ENCODE measurements at places on chromosomes 11 and 22.

DNA sequence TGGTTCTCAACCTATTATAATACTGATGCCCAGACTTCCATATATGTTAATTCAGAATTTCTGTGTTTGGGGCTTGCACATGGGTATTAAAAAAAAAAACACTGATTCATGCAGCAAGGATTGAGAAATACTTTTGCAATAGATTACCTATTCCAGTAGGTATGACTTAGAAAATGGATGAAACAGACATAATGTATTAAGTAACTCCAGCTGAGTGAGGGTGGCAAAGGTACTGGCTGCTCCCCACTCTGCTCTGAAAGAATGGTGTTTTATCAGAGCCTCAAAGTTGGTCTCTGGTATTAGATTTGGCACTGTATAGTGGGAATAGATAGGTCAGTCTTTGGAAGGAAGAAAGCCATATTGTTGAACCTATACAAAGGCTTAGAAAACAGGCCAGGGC lies 234.3 kb upstream of the FOLH1 start:
- DNase-seq = no peak

DNA sequence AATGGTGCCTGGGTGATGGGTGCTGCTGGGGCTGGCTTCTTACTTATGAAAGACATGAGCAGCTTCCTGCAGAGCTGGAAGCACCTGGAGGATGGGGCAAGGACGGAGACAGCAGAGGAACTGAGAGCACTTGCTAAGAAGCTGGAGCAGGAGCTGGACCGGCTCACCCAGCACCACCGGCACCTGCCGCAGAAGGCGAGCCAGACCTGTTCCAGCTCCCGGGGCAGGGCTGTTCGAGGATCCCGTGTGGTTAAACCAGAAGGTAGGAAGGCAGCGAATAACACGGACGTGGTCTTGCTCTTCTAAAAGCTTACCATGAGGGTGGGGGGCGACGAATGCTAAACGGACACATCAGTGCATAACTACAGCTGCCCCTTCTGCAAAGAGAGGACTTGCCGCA lies 9.3 kb downstream of the APOL5 start:
- no peak for DNase-seq

- DNase-seq = peak; percentile 87
Measured at GRCh38 chr11:23112987-23113886, 253.0 kb upstream of the CCDC179 start.

- no peak for DNase-seq
Measured at GRCh38 chr11:13318498-13319295, 41.1 kb downstream of the BMAL1 start.

- DNase-seq = no peak
Measured at GRCh38 chr11:31824332-31824878, 13.3 kb upstream of the PAX6 start.

DNA sequence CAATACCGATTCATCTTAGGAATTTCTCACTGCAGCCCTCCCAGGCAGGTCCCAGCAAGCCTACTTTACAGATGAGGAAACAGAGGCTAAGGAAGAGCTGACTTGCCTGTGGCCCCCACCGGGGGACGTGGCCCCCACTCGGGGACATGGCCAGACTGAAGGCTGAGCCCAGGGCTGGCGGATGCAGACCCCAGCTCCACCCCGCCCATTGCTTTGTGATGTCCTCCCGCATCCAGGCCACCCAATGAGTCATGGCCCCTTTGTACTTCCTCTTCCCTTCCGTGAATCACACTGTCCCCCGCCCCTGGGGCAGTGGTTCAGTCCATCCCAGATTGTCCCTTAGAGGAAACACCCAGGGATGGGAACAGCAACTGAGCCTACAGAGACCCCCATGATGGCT lies 116.0 kb upstream of the ANO1 start:
- DNase-seq = no peak

GRCh38 chr11:2651826-2652271 lies 47.9 kb downstream of the KCNQ1OT1 start:
- DNase-seq = no peak

DNA sequence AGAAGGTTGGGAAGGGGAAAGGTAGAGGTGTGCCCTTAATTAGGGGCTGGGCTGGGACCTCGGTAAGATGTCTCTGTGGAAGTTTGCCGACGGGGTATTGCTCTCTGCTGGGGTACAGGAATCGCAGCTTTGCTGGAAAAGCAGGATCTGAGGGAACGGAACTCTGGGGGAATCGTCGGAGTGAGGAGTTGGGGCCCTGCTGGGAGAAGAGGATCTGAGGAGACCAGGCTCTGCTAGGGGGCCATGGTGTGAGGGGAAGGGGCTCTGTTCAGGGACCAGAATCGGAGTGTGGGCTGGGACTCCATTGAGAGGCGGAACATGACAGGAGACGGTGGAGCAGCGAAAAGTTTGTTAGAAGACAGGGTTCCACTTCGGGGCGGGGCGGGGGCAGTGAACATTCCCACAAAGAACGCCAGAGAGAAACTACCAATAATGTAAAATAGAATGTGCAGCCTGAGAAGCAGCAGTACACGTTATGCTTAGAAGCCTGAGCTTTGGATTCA lies 456 bp downstream of the AAMDC start:
- peak; percentile 27 for DNase-seq

DNA sequence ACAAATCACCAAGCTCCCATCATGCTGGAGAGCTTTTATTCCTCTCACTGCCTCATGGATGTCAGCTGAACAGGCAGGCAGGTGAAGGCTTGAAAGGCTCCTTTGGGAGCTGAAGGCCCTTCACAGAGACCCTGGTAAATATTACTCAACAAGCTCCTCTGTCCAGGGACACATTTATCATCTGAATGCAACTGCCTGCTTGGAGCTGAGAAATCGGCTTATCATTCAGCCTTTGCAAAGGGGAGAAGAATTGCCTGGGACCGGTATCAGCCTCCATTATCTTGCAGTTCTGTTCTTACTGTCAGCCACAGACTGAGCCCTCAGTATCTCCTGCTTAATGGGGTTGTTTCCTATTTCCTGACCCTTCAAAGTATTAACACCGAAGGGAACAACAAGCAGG lies 113.8 kb upstream of the PITPNB start:
- no peak for DNase-seq

DNA sequence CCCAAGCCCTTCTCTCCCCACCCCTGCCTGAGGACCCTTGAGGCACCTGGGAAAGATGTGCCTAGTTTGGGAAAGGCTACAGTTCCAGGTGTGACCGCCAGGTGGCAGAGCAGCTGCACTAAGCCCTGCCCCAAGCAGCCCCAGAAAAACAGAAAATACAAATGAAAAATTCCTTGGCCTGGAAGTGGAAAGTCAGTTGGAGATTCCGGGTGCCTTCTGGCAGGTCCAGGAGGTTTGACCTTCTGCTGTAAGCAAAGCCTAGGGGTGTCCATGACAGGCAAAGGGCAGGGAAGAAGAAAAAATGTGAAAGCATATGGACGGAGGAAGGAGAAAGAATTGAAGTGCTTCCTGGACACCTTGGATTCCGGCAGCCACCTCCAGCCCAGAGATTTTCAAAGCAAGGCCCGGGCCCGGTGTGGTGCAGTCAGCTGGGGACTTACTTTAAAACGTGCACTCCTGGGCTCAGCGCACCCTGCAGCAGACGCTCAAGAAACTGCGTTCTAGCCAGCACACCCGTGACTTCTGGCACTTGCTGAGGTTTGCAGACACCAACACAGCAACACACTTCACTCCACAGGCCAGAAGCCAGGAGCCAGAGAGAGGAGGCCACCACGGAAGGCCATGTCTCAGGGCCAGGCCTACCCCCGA lies 37.3 kb upstream of the SLC22A12 start:
- DNase-seq = no peak

DNA sequence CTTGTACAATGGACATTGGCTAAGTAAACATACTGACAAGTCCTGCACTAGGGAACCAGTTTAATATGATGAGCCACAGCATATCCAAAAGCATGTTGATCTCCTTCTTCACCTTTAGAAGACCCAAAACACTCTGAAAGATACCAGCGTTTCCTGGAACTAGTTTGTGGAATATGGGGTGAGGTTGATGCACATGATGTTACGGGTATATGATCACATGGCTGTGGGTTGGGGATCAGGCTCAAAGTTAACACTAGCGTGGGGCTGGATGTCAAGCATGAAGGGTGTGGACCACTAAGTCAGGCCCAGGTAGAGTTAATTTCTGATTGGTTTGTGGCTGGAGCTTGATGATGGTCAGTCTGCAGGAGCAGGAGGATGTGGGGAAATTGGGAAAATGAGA lies 9.0 kb downstream of the IGLL5 start:
- DNase-seq = no peak

DNA sequence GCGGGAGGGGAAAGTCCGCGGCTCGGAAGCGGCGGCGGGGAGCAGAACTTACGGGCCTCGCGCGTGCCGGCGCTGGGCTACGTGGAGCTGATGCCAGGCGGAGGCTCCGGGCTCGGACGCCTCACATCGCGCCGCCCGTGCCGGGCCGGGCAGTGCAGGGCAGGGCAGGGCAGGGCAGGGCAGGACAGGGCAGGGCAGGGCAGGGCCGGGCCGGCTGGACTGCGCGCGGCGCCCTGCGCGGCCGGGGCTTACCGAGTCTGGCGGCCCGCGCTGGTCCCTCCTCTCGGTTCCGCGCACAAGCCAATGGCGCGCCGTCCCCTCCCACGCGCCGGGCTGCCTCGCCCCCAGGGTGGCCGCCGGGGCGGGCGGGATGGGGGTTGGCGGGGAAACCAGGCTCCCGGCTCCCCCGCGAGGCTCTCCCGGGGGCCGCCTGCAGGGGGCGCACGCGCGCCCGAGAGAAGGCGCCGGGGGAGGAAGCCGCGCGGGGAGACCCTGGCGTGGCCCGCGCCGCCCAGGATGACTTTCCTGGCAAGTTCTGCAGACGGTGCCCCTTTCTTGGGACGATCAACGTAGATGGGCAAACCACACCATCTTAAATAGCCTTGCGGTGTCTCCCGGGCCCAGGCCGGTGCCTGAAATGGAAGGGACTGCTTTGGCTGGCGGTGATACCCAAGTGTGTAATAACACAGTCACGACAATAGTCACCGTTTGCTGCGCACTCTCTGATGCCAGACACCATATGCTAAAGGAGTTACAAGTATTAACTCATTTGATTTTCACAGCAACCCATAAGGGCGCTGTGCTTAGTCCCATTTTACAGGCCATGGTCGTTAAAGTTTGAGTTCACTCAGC lies at the start of gene TP53I11:
Gene TP53I11 (minus strand): TSS at position 259 of the 852 bp plus-strand sequence. CDS start 12,548 bp downstream, outside the sequence.
- no peak for DNase-seq

GRCh38 chr11:122804796-122805195 lies 33.5 kb upstream of the CRTAM start:
- no peak for DNase-seq

DNA sequence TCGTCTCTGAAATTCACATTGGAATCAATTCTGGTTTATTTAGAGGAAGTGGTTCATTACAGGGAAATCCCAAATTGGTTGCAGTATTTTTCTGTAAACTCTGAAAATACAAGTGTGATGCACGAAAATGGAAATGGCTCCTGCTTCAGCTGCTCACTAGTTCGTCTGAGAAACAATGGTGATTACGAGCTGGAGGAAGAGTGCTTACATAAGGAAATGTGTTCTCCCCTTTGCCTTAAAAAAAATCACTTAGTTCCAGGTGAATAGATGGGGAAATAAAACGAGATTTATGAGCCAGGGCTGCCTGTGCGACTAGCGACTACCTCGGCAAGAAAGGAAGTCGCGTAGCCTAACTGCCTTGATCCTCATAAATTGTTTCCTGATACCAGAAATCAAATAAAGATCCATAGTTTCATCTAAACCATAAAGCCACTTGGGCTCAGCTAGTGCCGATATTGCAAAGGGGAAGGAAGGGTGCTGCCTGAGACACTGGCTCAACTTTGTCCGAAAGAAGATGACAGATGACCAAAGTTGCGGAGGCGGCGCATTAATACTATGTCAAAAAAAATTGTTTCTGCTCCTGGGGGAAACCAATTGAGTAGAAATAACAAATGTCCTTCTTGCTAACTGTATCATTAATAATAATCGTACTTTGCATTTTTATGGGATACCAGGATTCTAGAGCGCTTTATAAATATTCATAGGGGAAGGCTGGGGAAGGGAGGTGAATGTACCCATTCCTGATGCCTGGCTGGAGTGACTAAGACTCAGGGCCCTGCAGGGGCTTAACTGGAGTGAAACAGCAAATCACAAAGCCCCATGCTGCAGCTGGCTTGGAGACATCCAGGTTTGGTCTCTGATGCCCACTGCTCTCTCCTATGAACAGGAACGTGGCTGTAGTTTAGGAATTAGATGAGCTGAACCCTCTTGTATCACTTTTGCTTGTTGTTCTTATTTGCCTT lies 185.7 kb downstream of the BLID start:
- DNase-seq = peak; percentile 45

GRCh38 chr11:122642472-122642922 lies 13.0 kb upstream of the UBASH3B start:
- DNase-seq = no peak

DNA sequence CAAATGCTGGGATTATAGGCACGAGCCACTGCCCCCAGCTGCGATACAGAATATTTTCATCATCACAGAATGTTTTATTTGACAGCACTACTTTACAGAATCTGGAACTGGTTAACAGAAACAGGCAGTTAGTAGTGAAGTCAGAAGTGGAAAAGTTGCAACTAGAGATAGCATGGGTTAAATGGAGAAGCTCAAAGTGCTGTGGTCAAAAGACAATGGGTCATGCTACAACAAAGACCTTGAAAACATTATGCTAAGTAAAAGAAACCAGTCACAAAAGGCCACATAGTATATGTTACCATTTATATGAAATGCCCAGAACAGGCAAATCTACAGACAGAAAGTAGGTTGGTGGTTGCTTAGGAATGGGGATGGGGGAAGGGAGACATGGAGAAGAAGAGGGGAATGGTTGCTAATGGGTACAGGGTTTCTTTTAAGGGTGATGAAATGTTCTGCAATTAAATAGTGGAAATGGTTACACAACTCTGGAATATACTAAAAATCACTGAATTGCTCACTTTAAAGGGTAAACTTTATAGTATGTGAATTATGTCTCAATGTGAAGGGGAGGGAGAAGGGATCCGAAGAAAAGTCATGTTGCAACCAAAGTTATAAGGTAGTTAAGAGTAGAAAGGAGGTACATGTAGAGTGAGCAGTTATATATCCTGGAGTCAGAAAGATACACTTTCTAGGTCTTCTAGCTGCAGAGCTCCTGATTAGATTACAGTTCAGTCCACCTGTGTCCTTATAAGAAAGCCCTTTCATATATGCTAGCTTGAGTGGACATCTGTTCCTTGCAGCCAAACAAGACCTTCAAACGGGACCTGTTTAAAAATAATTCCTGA lies 46.3 kb upstream of the RAPSN start:
- DNase-seq = no peak

DNA sequence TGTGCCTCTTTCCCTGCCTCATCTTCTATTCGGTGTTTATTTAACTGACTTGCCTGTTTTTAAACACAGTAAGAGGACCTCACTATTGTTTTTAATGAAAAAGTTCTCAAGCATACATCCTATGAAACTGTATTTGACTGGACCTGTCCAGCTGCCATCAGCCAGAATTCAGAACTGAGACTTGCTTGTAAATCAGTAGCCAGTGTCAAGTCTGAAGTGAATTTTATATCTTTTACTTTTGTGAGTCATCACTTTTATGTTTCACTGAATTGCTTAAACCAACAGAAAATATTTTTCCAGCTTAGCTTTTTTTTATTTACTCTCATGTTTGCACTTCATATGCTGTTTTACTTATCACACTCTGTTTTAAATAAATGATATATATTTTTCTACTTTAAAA lies 88.3 kb downstream of the LUZP2 start:
- no peak for DNase-seq

GRCh38 chr11:945986-946385 lies 20.3 kb downstream of the AP2A2 start:
- no peak for DNase-seq

- DNase-seq = no peak
Measured at GRCh38 chr11:122100037-122100755, 15.8 kb downstream of the BLID start.

Data from NCI-H2029 treated with DMSO at 0.1 percent for 48 hours (cell line).